ENCODE measurements at places on chromosomes 7 and 10. TPM values are rescaled to one million over a fixed set of nuclear protein-coding genes. Genes with fewer than 3 reads are reported as not detected.

Gene PRR15
- total RNA-seq = 4.0 TPM

Gene PRSS37
- not detected for total RNA-seq

Gene FOXP2
- not detected for total RNA-seq

Gene INHBA
- total RNA-seq = 0.55 TPM

Gene CCDC172
- not detected for total RNA-seq

Gene PHKG1
- total RNA-seq = 0.48 TPM
